GM19239 (cell line): ENCODE measurements at places on chromosomes 4 and X.

DNA sequence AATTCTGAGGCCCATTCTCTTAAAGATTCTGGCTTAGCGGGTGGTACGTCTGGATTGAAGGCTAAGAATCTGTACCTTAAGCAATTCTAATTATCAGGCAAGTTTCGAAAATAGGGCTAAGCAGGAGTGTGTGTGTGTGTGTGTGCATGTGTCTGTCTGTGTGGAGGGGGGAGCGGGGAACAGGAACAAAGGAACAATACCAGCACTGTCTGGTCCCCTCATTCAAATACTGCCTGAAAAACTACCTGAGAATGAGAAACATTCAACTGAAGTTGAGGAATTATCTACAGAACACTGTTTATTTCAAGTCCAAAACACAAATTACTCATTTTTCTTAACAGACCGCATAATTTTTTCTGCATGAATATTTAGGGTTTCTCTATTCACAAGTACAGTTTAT, 18.6 kb downstream of the PGRMC2 start:
- no peak for DNase-seq

- DNase-seq, result no peak
These were observed 473.1 kb upstream of the ATOH1 start for GRCh38 chr4:93355411-93355810.

- no peak for DNase-seq
These were observed 163.9 kb upstream of the MAMLD1 start for GRCh38 chrX:150199181-150199580.

GRCh38 chrX:147910607-147911006, 1.1 kb upstream of the FMR1 start:
- no peak for DNase-seq

GRCh38 chr4:184396570-184397515, 77.5 kb downstream of the IRF2 start:
- DNase-seq, result no peak

GRCh38 chrX:1430451-1430850, 22.3 kb downstream of the ASMTL start:
- no peak for DNase-seq

DNA sequence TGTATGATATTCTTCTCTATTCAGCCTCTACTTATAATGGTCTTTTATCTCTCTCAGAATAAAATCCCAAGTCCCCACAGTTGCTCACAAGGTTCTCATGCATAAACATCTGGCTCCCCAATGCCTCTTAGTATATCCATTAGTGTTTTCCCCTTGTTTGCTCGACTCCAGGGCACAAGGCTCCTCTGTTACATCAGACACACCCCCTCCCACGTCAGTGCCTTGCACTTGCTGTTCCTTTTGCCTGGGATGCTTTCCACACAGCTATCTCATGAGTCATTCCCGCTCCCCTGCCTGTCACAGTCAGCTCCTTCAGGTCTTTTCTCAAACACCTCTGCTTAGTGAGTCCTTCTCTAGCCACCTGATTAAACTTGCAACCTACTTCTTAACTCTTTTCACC, 260.2 kb downstream of the IL1RAPL1 start:
- DNase-seq, result no peak

DNA sequence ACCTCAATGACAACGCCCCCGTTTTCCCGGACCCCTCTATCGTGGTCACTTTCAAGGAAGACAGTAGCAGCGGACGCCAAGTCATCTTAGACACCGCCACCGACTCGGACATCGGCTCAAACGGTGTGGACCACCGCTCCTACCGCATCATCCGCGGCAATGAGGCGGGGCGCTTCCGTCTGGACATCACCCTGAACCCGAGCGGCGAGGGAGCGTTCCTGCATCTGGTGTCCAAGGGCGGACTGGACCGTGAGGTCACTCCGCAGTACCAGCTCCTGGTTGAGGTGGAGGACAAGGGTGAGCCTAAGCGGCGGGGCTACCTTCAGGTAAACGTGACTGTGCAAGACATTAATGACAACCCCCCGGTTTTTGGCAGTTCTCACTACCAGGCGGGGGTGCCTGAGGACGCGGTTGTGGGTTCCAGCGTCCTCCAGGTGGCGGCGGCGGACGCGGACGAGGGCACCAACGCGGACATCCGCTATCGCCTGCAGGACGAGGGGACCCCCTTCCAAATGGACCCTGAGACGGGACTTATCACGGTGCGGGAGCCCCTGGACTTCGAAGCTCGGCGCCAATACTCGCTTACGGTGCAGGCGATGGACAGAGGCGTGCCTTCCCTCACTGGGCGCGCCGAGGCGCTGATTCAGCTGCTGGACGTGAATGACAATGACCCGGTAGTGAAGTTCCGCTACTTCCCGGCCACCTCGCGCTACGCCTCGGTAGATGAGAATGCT, 2.2 kb downstream of the FAT4 start:
- DNase-seq, result no peak

DNA sequence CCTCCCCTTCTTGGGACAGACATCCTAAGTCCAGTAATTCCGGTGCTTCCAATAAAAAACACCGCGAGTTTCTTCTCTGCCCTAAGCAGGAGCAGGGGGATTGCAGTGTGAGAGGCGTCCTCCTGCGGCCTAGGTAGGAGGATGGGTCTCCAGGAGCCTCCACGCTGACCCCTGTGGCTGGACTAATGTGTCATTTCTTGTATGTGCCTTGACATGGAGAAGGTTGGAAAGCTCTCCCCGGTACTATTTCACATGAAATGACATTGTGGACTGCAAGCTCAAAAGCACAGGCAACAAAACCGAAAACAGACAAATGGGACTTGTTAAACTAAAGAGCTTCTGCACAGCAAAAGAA, 66.6 kb upstream of the ENPP6 start:
- no peak for DNase-seq
